NCI-H2171 (cell line): ENCODE measurements at places on chromosomes 13 and 19.

DNA sequence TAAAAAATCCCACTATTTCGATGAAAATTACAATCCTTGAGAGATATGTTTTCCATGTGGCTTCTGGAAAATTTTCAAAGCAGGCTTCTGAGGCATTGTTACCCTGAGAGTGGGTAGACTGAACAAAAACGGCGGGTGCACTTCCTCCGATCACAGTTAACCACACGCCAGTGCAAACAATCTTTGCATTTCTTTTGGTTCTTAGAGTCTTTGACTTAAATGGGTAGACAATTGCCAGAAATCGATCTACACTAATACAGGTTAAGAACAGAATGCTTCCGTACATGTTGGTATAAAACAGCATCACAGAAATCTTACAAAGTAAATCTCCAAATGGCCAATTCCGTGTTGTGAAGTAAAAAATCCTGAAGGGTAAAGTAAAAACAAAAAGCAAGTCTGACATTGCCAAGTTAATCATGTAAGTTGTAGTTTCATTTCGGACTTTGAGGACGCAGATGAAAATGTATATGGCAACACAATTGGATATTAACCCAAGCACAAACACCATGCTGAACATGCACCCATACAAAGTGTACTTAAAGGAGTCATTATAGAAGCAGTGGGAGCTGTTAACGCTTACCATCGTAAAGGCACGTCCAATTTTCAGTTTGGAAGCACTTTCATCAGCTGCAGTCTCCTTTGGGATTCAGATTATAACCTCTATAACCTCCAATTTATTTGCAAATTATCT, 927 bp downstream of the LPAR6 start:
- no peak for DNase-seq

DNA sequence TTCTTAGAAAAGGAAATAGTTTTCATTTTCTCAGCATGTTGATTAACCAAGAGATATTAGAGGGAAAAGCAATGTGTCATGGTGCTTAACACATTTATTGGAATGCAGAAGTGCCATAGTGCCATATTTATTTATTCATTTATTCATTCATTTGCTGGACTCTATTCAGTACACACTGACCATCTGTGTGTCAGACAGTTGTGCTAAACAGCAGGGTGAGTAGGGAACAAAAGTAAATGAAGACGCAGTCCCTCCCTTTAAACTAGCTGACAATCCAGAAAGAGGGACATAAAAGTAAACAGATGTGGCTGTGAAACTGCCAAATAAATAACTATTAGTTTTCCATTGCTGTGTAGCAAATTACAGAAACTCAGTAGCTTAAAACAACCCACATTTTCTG, 323.7 kb downstream of the MTUS2 start:
- DNase-seq: no peak

- no peak for DNase-seq
Observed at GRCh38 chr19:5623397-5624017, 624 bp downstream of the SAFB start.

DNA sequence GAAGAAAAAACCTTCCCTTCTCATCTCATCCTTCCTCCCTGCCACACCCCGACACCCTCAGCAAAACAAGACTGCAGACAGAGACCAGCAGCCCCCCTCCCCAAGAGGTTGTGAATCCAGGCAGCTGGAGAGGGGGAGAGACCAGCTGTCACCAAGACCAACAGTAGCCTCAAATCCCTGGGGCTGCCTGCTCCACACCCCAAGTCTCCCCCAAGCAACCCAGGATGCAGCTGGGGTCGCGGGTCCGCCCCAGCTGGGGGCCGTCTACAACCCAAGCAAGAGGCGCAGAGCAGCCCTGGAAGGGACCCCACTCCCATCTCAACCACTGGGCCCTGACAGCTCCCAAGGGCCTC, 7.1 kb downstream of the KLF16 start:
- DNase-seq: peak; percentile 59

DNA sequence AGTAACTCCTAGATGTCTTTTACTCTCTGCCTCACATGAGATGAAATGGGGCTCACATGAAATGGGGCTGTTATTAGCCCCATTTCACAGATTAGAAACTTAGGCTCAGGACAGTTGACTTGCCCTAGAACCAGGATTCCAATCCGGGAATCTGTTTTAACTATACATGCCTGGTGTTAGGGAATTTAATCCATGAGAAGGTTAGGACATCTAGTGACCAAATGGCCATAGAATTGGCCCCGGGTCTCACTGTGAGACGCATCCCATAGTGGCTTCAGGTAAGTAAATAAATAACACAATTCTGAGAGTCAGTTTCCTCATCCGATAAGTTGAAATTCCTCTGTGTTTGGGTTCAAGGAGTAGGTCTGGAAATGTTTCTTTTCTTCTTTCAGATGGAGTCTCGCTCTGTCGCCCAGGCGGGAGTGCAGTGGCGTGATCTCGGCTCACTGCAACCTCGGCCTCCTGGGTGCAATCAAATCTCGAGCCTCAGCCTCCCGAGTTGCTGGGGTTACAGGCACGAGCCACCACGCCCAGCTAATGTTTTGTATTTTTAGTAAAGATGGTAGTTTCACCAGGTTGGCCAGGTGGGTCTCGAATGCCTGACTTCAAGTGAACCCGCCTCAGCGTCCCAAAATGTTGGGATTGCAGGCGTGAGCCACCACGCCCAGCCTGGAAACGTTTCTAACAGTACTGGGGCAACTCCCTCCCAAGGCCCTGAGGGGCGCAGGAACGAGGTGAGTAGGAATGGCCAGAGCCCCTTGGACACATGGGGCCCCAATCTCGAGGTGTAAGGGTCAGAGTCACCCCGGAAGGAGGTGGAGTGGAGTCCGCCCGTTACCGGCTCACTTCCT, 1.2 kb upstream of the ZNF574 start:
- DNase-seq: no peak

GRCh38 chr13:105083992-105084391, 1451.5 kb downstream of the EFNB2 start:
- peak; percentile 83 for DNase-seq

- peak; percentile 52 for DNase-seq
Observed at GRCh38 chr19:54390942-54391577, 24.2 kb upstream of the TTYH1 start.

- DNase-seq: no peak
Observed at GRCh38 chr13:46783504-46783903, 13.5 kb downstream of the ESD start.

DNA sequence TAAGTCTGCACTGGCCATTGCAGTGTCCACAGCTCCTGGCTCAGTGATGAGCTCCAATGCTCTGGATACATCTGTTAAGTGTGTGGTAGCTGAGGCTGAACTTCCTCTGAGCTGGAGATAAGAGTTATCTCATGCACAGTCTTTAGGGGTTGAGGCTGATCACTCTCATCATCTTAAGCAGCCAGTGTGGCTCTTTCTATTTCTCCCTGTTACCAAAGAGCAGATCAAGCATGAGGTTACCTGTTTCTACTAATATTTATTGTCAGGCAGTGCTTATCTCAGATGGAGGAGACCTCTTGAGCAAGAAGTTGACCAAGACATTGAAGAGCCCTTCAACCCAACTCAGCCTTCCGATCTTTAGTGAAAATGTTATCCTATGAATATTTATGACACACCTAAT, 6.6 kb upstream of the OR10H2 start:
- no peak for DNase-seq

DNA sequence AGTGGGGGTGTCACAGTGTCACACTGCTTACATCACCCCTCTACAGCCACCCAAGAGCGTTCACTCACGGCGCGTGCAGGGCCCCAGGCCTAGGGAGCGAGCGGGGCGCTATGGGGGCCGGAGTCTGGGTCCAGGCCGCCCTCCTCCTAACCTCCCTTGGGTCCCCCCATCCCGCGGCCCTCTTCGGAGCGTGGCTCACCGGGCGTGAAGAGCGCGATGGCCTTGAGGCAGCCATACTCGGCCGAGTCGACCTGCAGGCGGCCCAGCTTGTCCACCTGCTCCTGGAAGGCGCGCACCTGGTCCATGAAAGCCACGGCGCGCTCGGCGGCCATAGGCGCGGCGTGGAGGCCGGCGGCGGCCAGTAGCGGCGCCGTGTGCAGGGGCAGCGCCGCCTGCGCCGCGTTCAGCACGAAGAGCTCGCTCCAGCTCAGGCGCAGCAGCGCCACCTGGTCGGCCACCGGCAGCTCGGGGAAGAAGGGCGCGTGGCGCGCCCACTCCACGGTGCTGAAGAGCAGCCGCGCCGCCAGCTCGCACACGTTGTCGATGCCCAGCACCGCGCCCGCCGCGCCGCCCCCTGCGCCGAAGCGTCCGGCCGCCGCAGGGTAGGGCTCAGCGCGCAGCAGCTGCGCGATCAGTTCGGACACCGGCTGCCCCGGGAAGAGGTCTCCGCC, 9.4 kb downstream of the OCEL1 start:
- DNase-seq: peak; percentile 62

- no peak for DNase-seq
Observed at GRCh38 chr13:79183231-79183630, 222.8 kb downstream of the RBM26 start.

- no peak for DNase-seq
Observed at GRCh38 chr19:4120559-4121272, 3.2 kb downstream of the MAP2K2 start.

DNA sequence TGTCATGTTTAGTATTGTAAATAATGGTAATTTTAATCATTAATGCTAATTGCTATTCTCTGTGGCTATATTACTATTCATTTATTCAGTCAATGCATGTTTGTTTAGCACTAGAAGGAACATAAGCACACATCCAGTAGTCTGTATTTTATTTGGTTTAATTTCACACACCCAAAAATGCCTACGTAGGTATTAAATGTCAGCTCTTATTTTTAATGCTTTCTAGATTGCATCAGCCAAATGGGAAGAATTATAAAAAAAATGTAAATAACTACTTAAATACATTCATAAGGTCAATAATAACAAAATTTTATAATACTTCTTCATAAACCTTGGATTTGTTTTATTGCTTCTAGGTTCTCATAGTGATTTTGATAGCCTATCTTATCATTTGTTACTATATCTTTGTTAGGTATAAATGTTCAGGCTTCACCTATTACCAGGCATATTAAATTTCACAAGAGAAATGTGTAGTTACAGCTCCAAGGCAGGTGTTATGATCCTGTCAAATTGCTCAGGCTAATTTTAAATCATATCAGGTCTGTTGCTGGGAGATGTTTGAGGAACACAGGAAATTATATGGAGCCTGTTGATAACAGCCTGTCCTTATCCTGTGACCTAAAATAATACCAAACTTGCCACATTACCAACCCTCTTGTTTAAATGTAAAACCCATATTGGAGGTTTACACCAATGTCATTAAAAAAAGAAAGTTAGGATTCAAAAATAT, 34.4 kb downstream of the ITGBL1 start:
- peak; percentile 66 for DNase-seq

DNA sequence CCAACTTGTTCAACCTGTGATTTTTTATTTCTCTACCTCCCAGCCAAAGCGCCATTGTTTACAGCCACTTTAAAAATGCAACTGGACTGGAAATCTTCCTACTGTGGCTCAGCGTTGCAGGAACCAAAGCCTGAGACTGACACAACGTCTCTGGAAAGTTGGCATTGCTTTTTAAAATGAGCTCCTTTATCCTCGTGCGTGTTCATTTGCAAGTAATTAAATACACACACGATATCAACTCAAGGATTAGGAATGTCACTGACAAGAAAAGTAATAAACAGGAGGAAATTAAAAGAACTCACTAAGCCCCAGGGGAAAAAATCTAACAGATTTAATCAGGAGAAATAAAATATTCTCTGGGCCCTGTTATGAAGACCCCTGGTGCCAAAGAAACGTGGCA, 184.6 kb upstream of the IRS2 start:
- no peak for DNase-seq

- DNase-seq: no peak
Observed at GRCh38 chr13:99652141-99652540, 150.9 kb downstream of the TM9SF2 start.

GRCh38 chr13:96003304-96003703, 49.9 kb downstream of the UGGT2 start:
- no peak for DNase-seq

DNA sequence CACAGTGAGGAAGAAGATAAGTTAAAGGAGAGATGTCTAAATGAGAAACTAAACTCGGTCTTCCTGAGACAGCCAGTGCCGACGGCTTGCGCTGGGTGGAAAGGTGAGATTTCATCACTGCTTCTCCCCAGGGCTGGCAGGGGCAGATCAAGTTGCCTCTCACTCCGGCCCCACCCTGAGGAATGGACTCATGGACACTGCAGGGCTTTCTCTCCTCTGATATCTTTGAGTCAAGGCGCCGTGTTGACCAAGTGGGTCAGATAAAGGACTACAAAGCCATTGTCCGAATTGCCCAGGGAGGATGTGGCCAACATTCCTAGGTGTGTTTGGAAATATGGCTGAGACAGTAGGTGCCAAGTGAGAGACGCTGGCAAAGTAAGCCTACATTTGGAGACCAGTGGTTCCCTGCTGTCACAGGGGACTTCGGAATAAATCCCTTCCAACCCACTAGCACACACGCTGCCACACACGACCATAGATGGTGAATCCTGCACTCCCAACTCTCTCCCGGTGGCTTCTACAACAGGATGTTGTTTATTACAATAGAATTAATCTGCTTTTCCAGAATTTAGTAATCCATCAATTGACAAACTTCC, 156.5 kb upstream of the TSC22D1 start:
- no peak for DNase-seq

DNA sequence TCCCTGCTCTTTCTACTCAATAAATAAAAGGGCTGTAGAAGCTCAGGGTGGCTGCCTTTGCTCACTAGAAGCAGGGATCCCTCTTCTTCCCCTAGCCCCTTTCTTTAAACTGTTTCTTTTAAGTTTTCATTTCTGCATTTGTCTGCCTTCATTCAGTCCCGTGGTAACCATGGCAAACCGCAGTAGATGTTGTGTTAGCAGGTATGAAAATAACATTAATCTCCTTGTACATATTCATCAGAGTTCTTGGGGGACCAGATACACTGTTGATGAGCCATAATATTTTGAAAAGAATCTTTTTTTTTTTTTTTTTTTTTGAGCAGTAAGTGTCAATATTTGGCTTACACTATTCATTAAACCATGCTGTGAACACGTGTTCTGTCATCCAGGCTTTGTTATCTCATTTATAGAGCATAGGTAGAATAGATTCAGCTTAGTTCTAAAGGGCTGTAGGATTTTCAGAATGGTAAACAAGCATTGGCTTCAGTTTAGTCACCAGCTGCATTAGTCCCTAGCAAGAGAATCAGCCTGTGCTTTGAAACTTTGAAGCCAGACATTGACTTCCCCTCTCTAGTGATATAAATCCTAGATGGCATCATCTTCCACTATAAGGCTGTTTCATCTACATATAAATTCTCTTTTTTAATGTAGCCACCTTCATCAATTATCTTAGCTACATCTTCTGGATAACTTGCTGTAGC, 59.4 kb upstream of the SPRY2 start:
- no peak for DNase-seq

- DNase-seq: no peak
Observed at GRCh38 chr19:42166316-42166715, 34.1 kb upstream of the POU2F2 start.

GRCh38 chr13:104365430-104365829, 1299.2 kb upstream of the SLC10A2 start:
- no peak for DNase-seq
